RWPE1 (cell line): ENCODE measurements at places on chromosomes 2 and 18.

DNA sequence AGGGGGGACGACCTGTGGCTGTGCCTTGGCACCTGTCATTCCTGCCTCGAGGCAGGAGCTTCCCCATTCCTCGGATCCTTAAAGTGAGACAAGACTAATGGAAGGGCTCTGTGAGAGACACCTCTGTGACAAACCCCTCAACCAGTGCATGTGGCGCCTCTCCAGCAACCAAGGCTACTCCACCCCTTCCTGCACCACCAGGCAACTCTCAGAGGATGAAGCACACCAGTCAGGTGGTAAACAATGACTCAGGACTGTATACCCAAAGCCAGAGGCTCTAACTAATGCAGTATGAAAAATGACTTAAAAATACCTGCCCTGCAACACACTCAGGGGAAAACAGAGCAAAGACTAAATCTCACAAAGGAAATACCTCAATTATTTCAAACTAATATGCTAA lies 136.9 kb downstream of the UXS1 start:
- DNase-seq: peak; percentile 48

- no peak for DNase-seq
Measured at GRCh38 chr2:179612591-179613298, 248.7 kb downstream of the ZNF385B start.

GRCh38 chr2:205563646-205564045 lies 118.7 kb upstream of the NRP2 start:
- DNase-seq: no peak

- DNase-seq: no peak
Measured at GRCh38 chr2:152874955-152875354, 156.5 kb downstream of the ARL6IP6 start.

- DNase-seq: no peak
Measured at GRCh38 chr2:106147159-106147558, 46.9 kb downstream of the UXS1 start.

GRCh38 chr2:88671786-88672427 lies 19.6 kb upstream of the RPIA start:
- DNase-seq: peak; percentile 58

DNA sequence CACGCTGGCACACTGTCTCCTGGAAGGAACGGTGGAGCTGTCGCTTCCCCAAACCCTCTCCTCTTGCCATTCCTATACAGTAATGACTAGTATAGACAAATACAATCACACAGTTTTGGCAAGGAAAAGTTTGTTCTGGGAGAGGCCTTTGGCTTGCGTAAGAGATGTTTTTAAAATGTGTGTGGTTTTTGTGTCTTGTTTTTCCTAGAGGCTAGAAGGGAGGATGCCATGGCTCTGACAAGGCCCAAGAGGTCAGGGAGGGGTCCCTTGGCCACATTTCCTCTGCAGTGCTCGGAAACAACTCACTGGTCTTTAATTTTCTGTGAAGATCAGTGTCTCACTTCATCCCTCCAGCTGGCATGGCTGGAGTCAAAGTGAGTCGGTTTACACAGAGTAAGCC lies 195.9 kb downstream of the SH3RF3 start:
- peak; percentile 44 for DNase-seq

- peak; percentile 83 for DNase-seq
Measured at GRCh38 chr18:31241900-31242409, 76.0 kb upstream of the DSG1 start.

DNA sequence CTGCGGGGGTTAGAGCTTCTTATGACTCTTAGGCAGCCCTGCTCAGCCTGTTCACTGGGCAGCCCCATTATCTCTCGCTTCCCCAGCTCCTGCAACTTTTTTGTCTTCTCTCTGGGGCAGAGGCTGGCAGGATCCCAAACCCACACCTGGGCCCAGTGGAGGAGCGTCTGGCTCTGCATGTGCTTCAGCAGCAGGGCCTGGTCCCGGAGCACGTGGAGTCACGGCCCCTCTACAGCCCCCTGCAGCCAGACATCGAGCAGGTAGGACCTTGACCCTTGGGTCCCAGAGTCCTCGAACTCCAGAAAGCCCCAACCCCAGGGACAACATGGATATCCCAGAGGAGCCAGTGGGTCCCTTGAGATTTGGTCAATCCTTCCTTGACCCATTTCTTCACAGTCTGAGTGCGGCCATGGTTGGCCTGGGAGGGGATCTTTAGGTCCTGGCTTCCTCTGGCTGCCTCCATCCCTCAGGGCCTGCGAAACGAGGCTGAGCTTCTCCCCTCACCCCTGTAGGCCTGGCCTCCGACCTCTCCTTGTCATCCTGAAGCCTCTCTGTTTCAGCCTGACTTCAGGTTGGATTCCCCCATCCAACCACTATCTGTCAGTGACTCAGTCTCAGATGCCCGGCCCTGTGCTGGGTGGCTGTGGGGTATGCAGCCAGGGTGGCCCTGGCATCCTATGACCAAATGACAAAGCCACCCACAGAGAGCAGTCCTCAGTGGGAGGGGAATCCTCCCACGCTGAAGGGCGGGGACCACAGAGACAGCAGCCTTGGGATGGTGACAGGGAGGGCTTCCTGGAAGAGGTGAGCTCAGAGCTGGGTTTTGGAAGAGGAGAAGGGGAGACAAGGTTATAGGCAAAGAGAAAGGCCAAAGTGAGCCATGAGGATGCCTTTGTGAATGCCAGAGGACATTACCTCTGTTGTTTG lies 214.2 kb downstream of the DYSF start:
- no peak for DNase-seq

- peak; percentile 53 for DNase-seq
Measured at GRCh38 chr18:26540043-26540628, 8.2 kb downstream of the KCTD1 start.

GRCh38 chr2:77025714-77026113 lies 496.5 kb downstream of the LRRTM4 start:
- no peak for DNase-seq

GRCh38 chr18:62571037-62571436 lies 48.2 kb downstream of the ZCCHC2 start:
- no peak for DNase-seq

DNA sequence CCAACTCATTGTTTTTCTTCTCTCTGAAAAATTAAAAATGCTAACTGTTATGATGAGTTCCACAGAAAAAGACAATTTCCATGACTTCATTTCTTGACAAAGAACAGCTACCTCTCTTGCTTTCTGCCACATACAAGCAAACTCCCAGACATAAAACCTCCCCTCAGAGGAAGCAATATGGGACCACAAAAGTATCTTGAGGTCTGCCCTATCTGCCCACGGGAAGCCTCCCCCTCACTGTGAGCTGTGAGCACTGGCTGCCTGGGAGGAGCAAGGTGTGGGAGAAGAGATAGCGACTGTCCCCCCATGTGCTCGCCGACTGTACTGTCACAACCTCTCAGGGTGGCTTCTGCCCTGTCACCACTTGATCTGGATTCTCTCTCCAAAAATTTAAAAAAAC lies 69.7 kb upstream of the NRP2 start:
- no peak for DNase-seq

DNA sequence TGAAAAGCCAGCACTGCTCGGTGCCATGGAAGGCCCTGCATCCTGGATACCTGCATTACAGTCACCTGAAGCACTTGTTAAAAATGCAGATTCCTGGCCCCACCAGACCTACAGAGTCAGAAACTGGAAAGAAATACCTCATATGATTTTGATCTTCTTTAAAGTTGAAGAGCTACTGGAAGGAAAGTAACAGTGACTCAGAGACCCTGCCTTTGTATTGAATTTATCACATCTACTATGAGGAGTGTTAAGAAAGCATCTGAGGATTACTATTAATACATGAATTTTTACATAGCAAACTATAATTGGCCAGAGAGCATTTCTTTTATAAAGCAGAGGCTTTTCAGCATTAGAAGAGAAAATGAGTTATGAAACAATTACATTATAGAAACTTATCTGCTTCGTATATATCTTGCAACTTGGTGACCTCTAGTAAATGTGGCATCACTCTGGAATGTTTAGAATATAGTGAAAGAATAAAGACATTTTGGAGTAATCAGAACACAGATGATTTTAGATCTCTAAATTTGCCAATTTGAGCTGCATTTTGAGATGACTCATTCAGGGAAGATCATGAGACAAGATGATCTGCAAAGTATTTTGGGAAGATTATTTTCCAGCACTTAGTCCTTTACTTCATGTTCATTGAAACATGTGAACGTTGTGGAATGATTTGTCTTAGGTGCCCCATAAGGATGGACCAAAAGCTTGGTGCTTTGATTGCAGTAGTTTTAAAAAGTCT lies 12.2 kb downstream of the PTPRM start:
- no peak for DNase-seq

GRCh38 chr18:26911840-26912239 lies 46.3 kb upstream of the AQP4 start:
- DNase-seq: no peak

GRCh38 chr2:28263690-28264089 lies 129.0 kb upstream of the FOSL2 start:
- no peak for DNase-seq

GRCh38 chr2:62485761-62486438 lies 20.1 kb downstream of the TMEM17 start:
- DNase-seq: no peak

- DNase-seq: no peak
Measured at GRCh38 chr2:118095610-118096009, 7.3 kb downstream of the INSIG2 start.

GRCh38 chr18:49441338-49441938 lies 19.0 kb downstream of the DYM start:
- no peak for DNase-seq

DNA sequence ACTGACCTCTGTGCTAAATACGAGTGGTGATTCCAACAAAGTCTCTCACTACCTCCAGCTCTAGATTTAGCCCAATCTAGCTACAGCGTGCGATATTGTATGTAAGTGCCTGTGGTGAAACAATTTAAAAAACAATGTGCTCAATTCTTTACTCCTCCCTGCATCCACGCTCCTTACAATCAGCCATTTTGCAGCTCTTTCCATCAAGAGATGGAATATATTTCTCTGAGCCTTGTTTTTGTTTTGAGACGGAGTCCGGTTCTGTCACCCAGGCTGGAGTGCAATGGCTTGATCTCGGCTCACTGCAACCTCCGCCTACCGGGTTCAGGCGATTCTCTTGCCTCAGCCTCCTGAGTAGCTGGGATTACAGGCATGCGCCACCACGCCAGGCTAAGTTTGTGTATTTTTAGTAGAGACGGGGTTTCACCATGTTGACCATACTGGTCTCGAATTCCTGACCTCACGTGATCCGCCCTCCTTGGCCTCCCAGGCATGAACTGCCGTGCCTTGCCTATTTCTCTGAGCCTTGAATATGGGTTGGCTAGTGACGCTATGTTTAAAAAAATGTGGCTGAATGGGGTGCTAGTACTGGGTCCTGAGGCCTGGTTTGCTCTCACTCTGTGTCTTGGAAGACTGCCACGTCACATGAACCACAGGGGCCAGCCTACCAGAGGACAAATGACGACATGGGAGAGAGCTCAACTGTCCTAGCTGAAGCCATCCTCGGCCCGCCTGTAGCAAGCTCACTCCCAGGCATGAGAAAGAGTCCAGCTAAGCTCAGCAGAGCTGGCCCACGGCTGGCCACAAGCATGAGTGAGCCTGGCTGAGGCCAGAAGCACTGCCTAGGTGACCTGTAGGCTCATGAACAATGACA lies 14.8 kb downstream of the WDFY1 start:
- no peak for DNase-seq

GRCh38 chr2:129193961-129194360 lies 785.5 kb upstream of the RAB6C start:
- DNase-seq: no peak

DNA sequence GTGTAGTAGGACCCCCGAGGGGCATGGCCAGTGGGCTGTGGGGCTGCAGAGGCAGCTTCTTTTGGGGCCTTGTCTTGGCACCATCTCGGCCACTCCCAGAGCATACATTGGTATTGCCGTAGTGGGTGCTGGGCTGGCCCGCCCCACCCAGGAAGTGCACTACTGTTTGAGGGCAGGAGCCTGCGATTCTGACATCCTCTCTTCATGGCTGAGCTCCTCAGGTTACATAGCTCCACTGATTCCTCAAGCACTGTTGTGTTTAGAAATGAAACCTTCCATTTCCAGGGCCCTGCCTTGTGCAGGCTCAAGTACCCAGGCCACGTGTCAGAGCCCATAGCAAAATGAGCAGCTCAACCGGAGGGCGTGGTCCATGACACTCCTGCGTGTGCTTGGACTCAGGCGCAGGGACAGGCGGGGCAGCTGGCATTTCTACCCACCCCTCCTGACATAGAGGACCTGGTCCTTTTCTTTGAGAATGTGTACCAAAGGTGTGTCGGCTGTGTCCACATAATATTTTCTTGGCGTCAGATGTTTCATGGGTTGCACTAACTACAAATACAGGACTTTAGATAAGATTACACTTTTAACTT lies 67.9 kb downstream of the DGKD start:
- peak; percentile 41 for DNase-seq

GRCh38 chr2:655626-656025 lies 21.6 kb downstream of the TMEM18 start:
- no peak for DNase-seq

DNA sequence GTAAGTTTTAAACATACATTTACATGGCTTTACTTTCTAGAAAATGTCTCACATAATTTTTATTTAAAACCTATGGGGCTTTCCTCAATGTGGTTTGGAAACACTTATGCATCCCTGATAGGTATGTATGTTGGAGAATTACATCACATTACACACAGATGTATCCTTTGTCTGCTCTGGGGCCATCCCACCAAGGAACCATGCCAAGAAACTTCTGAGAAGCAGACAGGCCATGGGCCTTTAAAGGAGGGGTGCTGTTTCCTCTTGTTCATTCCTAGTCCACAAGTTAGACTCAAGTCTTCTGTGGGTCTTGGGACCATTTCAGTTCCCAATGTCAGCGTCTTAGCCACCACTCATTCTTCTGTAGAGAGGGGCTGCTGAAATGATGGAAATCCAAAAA lies 162.0 kb upstream of the SETBP1 start:
- DNase-seq: no peak

GRCh38 chr18:42922363-42922762 lies 193.1 kb downstream of the RIT2 start:
- no peak for DNase-seq

- no peak for DNase-seq
Measured at GRCh38 chr18:295756-296490, 28.1 kb upstream of the THOC1 start.

- no peak for DNase-seq
Measured at GRCh38 chr2:73897934-73898333, 5.1 kb downstream of the ACTG2 start.

- no peak for DNase-seq
Measured at GRCh38 chr2:74877376-74877775, 43.4 kb downstream of the HK2 start.

GRCh38 chr2:23118313-23118712 lies 266.7 kb upstream of the KLHL29 start:
- no peak for DNase-seq

DNA sequence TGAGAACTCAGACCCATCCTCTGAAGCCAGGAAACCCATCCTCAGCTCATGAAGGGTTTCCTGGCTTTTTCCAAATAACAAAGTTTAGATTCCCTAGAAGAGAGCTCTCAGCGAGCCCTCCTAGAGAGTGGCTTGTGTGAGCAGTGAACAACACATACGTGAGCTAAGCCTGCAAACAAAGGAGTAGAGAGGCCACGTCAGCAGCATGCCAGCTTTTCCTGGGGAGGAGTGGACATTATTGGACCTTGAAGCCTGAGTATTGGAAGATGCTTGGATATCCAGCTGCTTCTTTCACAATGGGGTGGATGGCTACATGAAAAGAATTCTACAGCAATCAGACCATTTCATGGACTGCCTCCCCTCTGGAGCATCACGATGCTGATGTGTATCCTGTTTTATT lies 21.1 kb downstream of the KIF5C start:
- no peak for DNase-seq

GRCh38 chr18:54280220-54280569 lies 10.9 kb downstream of the POLI start:
- no peak for DNase-seq
